Activated naive CD4-positive, alpha-beta T cell treated with anti-CD3 and anti-CD28 coated beads, Interleukin-2, amount 50 U/mL, for 16 hours (primary cell): ENCODE measurements at places on chromosomes 2 and 18.

GRCh38 chr2:19774805-19775176 lies 127.0 kb downstream of the TTC32 start:
- no peak for DNase-seq

DNA sequence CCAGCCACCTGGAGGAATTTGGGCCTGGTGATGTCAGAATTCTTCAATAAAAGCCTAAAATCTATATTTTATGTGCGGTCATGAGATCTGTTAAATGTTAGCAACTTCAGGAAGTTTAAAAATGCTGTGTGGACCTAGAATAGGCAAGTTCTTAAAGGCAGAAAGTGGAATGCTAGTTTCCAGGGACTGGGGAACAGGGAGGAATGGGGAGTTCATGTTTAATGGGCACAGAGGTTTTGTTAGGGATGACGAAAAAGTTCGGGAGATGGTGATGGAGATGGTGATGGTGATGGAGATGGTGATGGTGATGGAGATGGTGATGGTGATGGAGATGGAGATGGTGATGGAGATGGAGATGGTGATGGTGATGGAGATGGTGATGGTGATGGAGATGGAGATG lies 9.2 kb downstream of the TYMS start:
- DNase-seq = no peak

DNA sequence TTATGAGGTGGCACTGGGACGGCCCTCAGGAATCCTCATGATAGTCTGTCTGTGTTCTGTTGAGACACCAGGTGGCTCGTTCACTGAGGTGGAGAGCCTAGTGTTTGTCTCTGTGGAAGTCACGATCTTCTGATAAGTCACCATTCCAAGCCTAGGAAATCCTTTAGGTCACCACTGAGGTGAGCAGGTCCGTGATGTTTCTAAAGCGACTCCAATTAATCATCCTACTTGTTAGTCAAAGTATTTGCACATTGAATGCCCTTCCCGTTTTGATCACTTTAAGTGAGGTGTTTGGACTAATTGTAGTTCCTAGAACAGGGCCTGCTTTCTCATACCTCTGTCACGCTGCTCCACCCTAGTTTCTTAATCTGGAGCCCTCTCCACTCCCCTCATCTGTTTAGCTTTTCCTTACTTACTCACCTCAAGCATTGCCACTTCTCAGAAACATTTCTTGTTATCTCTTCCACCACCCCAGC lies 28.0 kb upstream of the DSG3 start:
- DNase-seq = no peak

GRCh38 chr18:11259469-11260150 lies 110.2 kb upstream of the PIEZO2 start:
- no peak for DNase-seq
